ENCODE measurements at places on chromosomes 11 and 22. TPM values are rescaled to one million over a fixed set of nuclear protein-coding genes. Genes with fewer than 3 reads are reported as not detected.

DNA sequence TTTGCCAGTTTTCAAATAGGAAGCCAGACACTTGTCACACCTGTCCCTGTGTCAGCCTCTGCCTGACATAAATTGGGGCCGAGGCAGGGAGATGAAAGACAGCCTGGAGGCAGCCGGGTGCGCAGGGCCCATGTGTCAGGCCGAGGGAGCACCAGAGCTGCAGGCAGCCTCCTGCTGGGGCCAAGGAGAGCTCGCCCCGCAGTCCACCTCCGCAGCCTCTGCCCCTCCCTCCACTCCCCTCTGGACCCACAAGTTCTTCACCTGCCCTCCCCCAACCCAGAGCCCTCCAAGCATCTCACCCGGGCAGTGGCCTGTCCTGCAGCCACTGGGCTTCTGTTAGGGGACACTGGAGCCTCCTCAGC, 8.8 kb downstream of the RTN4R start:
- H3K36me3 ChIP-seq: no peaks in the 10 kb centered on the region
- H3K27me3 ChIP-seq: no peaks in the 10 kb centered on the region
- no peaks in the 10 kb centered on the region for H3K4me1 ChIP-seq
- no peak overlapping the region for H3K4me3 ChIP-seq

GRCh38 chr11:12213883-12214282, 103.5 kb downstream of the MICAL2 start:
- peaks cover 32% of the 10 kb centered on the region for H3K36me3 ChIP-seq
- no peak for DNase-seq
- peak overlapping the region; percentile 69 for H3K27ac ChIP-seq
- no peak overlapping the region for H3K4me3 ChIP-seq
- H3K4me1 ChIP-seq: peaks cover 14% of the 10 kb centered on the region

GRCh38 chr11:34495724-34496377, 17.7 kb downstream of the ELF5 start:
- peak overlapping the region; percentile 68 for H3K27ac ChIP-seq
- no peaks in the 10 kb centered on the region for H3K36me3 ChIP-seq
- H3K4me3 ChIP-seq: no peak overlapping the region

- no peak overlapping the region for H3K4me3 ChIP-seq
- no peaks in the 10 kb centered on the region for H3K27me3 ChIP-seq
- DNase-seq: no peak
- H3K27ac ChIP-seq: no peak overlapping the region
Measured at GRCh38 chr22:37464181-37464580, 22.0 kb downstream of the MFNG start.

GRCh38 chr22:33811208-33811607, 109.1 kb downstream of the LARGE1 start:
- no peak overlapping the region for H3K4me3 ChIP-seq
- DNase-seq: no peak
- no peaks in the 10 kb centered on the region for H3K36me3 ChIP-seq
- H3K27ac ChIP-seq: no peak overlapping the region
- H3K27me3 ChIP-seq: no peaks in the 10 kb centered on the region
- H3K4me1 ChIP-seq: peaks cover 13% of the 10 kb centered on the region

- DNase-seq: peak; percentile 81
- H3K4me3 ChIP-seq: no peak overlapping the region
- H3K27me3 ChIP-seq: no peaks in the 10 kb centered on the region
- H3K4me1 ChIP-seq: peaks cover 8% of the 10 kb centered on the region
- H3K27ac ChIP-seq: no peak overlapping the region
- no peaks in the 10 kb centered on the region for H3K36me3 ChIP-seq
Measured at GRCh38 chr11:75532200-75533048, 6.7 kb upstream of the GDPD5 start.

NLRX1 gene
- 20.3 TPM for total RNA-seq

MN1 gene
- total RNA-seq: 17.8 TPM

TSGA10IP gene
- not detected for total RNA-seq

Data from upper lobe of left lung (tissue), 6 donors.